Colonic mucosa (tissue), 4 donors: ENCODE measurements at places on chromosomes 16 and 17. TPM values are rescaled to one million over a fixed set of nuclear protein-coding genes. Genes with fewer than 3 reads are reported as not detected.

The KCNJ2 gene
- 7.4 TPM for total RNA-seq

The VMO1 gene
- 2.0 TPM for total RNA-seq

The CBFB gene
- 41.5 TPM for total RNA-seq

The MFAP4 gene
- total RNA-seq: 56.0 TPM

GRCh38 chr17:28882154-28882895 lies 15.2 kb downstream of the FLOT2 start:
- no peaks in the 10 kb centered on the region for H3K4me1 ChIP-seq
- H3K27me3 ChIP-seq: no peaks in the 10 kb centered on the region
- DNase-seq: no peak
- no peak overlapping the region for H3K4me3 ChIP-seq
- no peak overlapping the region for H3K27ac ChIP-seq

- DNase-seq: peak; percentile 64
- H3K4me1 ChIP-seq: peaks cover 2% of the 10 kb centered on the region
- peak overlapping the region; percentile 24 for H3K27ac ChIP-seq
- no peak overlapping the region for H3K4me3 ChIP-seq
These were observed 36.0 kb downstream of the IQCK start for GRCh38 chr16:19753815-19754643.

GRCh38 chr16:1963806-1964505 lies 670 bp downstream of the RPS2 start:
- peak overlapping the region; percentile 89 for H3K27ac ChIP-seq
- H3K27me3 ChIP-seq: no peaks in the 10 kb centered on the region
- no peaks in the 10 kb centered on the region for H3K36me3 ChIP-seq
- DNase-seq: peak; percentile 40
- H3K4me1 ChIP-seq: peaks cover 6% of the 10 kb centered on the region
- H3K4me3 ChIP-seq: peak overlapping the region; percentile 92
